ENCODE measurements at places on chromosomes 12 and 14.
A peak's percentile ranks its signal among the peaks of the same experiment; 100 is the strongest.

DNA sequence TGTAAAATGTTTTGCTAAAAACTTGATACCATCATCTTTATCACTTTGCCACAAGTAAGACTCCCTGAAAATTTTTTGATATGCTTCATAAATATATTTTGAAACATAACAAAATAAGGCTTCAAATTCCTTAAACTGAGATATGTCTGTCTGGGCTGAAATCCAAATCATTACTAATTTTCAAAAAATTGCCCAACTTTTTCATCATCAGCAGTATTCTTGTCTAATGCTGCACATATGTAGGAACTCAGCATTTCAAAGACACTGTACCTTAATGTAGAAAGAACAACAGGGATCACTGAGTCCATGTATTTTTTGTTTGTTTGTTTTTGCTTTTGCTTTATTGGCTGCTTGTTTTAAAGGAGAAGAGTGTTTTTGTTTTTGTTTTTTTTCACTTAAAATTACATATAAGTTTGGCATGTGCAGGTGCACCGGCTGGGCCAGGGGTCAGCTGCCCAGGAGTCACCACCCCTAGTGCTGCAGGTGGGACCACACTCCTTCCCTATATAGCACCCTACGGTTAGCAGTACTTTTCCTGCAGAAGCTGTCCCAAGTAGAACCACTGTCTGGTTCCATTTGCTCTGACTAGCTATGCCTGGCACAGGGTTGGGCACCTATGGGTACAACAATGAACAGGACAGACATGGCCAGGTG lies 231.2 kb downstream of the PIK3C2G start:
- no peak for DNase-seq

- no peak for DNase-seq
Measured at GRCh38 chr12:1838205-1838993, 18.0 kb downstream of the LRTM2 start.

DNA sequence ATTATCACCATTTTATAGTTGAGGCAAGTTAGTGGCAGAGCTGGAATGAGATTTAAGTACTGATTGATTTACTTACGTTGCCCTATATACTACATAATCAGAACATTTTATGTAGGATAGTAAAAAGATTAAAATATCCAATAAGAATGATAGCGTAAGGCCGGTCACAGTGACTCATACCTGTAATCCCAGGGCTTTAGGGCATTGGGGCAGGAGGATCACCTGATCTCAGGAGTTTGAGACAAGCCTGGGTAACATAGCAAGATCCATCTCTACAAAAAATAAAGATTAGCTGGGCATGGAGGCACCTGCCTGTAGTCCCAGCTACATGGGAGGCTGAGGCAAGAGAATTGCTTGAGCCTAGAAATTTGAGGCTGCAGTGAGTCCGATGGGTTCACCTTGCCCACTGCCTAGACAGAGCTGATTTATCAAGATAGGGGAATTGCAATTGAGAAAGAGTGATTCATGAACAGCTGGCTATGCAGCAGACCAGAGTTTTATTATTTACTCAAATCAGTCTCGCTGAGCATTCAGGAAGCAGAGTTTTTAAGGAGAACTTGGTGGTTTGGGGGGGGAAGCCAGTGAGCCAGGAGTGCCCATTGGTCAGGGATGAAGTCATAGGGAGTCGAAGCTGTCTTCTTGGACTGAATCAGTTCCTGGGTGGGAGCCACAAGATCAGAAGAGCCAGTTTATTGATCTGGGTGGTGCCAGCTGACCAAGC lies 24.7 kb upstream of the SGPP1 start:
- DNase-seq, result no peak

- DNase-seq, result no peak
Measured at GRCh38 chr12:66799551-66799950, 120.7 kb upstream of the GRIP1 start.

DNA sequence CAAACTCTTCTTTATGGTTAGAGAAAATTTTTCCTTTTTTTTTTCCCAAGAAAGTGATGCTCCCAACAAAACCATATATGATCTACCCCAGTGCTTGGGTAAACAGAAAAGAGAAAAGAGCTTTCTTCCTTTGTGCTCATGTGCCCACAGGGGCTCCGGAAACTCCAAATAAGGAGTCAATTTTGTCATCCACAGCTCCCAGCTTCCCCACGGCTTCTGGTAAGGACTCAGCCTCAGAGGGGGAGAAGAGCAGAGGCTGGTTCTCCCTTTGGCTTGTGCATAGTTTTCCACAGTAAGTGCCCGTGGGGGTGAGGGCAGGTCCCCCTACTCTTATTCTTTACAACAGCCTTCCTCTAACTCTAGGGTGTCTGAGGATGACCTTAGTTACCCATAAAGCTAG lies 13.3 kb upstream of the RGS6 start:
- no peak for DNase-seq

DNA sequence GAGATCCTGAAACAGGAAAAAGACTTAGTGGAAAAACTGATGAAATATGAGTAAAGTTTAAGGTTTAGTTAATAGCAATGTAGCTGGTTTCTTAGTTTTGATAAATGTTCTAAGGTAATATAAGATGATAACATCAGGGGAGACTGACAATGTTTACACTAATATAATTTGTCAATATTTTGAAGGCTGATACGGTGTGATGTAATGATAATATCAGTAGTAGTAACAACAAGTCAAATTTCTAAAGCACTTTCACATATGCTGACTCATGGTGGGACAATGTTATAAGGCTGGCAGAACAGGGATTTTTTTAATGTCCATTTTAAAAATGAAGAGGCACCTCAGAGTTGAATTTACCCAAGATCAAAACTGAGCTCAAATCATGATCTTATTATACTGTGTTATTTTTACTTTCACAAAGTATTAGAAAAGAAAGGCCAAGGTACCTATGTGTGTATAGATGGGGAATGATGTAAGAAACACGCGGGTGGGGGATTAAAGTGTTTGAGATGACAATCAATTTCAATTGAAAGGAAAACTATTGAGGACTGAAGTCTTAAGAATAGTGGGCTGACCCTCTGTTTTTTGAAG lies 2.4 kb upstream of the FLRT2 start:
- DNase-seq, result no peak

- no peak for DNase-seq
Measured at GRCh38 chr12:24491968-24492367, 456.9 kb downstream of the BCAT1 start.

DNA sequence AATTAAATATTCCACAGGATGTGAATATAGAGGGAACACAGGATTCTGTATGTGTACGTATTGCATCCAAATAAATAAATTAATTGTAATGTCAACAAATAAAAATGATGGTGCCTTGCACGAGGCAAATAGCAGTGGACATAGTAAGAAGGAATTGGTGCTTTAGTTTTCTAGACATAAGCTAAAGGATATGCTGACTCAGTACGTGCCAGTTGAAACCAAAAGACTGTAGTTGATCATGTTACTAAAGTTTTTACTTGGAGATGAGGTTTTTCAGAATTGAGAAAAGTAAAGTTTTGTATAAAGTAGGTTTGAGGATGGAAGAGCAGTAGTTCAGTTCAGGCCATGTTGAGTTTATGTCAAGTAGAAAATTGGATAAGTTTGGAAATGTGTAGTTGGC lies 807.2 kb downstream of the SLC16A7 start:
- DNase-seq, result no peak

DNA sequence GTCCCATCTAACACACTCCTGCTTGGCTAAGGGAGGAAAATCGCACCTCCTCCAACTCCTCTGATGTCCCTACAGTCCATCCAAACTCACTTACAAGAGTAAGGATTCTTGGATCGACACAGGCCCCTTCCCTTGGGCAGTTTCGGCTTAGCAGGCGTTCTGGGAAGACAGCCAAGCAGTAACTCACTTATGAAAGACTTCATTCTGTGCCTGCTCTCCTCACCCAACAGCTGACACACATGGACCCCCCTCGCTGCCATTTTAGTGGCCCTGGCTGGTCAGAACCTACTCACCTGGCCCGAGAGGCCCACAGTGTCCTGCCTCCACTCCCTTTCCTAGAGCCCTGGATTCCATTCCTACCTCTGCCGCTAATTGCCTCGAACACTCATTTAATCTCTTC lies 52.3 kb upstream of the BCL2L14 start:
- DNase-seq, result no peak

DNA sequence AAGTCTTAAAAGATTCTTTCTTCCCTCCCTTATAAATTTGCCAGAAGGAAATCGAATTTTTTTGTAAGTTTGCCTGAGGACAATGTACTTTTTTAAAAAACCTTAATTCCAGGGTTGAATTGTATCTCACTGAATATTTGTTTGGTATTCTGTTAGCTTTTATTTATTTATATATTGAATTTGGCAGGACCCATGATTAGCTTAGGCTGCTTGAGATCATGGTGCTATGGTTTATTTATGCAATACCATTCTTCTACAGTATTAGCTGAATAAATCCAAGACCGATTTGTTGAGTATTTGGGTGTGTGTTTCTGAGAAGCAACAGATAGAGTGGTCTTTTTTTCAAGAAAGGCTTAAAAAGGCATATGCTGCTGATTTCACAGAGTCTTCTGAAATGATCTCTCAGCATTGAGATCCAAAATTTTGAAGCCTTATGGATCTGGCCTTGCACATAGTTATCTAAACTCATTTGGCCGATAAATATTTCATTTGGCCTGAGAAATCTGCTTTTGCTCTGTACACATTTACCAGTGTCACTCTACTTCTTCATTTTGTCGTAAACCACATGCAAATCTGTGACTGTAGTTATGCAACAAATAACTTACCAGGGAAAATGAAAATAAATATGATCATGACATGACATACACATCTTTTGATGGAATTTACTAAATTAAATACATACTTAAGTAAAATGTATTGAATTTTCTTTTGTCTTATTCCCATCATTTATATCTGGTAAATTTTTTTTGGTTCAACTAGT lies 265.8 kb upstream of the FLRT2 start:
- DNase-seq, result no peak

GRCh38 chr12:54299515-54300224 lies 1.1 kb downstream of the NFE2 start:
- DNase-seq, result no peak

DNA sequence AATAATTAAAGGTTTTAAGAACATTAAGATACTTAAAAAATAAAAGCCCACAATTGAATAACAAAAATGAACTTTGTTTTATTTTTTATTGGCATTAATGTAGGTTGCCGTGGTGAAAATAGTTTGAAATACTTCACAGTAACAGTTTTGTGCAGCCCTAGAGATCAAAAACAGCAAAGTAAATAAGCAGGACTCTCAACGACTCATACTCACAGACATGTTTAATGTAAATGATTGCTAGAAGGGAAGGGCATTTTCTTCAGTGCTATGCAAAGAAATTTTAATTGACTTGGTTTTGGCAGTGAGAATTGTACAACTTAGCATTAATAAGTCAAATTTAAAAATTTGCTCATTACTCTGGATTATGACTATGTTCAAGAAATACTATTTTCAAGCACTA lies 16.0 kb downstream of the TRMT5 start:
- no peak for DNase-seq

GRCh38 chr12:122545855-122546254 lies 18.8 kb downstream of the KNTC1 start:
- DNase-seq, result no peak

DNA sequence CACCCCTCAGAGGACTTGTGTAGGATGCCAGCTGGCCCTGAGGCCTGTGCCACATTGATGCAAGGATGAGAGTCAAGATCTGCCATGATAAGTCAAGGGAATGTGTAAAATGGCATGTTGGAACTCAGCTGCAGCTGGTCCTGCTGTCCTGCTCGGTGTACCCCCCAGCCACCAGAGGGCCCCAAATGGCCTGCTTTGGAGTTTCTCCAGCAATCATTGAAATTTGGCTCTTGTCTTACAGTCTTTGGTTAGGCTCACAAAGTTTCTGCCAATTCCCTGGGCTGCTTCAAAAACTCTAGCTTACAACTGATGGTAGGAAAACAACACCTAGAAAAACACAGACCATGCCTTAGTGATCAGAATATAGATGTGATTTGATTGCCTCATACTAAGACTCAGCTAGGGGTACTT lies 76.8 kb downstream of the HSD17B6 start:
- peak; percentile 39 for DNase-seq

DNA sequence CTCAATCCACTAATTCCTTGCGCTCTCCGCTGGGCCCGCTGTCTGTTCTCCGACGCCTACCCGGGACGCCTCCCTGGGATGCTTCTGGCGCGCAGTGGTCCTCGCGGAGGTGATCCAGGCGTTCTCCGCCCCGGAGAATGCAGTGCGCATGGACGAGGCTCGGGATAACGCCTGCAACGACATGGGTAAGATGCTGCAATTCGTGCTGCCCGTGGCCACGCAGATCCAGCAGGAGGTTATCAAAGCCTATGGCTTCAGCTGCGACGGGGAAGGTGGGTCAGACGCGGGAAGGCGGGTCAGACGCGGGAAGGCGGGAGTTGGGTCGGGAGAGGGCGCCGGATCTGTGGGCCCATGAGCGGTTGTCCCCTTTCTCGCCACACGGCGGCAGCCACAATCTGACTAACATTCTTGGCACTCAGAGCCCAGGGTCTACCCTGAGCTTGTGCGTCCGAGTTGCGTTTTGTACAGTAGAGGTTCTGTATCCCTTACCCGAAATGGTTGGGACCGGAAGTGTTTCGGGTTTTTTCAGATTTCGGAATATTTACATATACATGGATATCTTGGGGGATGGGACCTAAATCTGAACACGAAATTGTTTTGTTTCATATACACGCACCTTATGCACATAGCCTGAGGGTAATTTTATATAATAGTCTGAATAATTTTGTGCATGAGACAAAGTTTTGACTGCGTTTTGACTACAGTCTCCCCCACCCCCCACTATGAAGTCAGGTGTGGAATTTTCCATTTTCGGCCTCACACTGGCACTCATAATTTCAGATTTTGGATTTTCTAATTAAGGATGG lies 762 bp downstream of the C12orf57 start:
- DNase-seq, result peak; percentile 98

DNA sequence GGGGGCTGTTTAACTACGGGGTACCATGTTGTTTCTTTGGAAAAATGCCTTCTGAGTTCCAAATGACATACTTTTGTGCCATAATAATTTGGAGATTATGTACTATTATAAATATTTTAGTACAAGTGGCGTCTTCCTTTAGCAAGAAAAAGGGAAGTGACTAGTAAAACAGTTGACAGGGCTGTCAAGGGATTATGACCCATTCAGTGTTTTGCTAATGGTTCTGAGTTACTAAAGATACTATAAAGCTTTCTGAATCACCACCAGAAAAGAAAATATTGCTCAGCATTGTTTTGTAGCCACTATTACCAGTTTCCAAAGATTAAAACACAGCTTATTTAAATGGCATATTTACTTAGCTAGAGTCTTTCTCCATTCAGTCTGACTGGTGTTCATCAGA lies 334.9 kb downstream of the SNAPC1 start:
- DNase-seq, result no peak

- DNase-seq, result no peak
Measured at GRCh38 chr12:72313806-72314205, 41.6 kb downstream of the TRHDE start.

- no peak for DNase-seq
Measured at GRCh38 chr14:60738843-60739508, 4.4 kb downstream of the MNAT1 start.

DNA sequence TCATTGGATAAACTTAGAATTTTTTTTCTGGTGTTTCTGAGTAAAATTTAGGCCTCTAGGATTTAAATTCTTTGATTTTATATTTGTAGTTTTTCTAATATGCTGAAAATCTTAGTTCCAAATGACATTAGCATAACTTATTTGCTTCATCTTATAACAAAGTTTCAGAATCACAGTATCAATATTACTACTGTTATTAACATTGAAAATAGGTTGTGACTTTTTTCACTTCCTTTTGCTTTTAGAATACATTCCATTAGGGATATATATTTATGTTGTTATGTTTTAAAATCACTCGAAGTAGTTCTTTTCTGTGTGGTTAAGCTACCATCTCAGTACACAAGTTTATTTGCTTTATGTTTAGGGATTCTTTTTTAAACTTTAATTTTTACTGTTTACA lies 12.8 kb downstream of the RAB3IP start:
- no peak for DNase-seq

Measured in spinal cord (tissue), 10 donors.